ENCODE measurements at places on chromosomes 1 and 21.

GRCh38 chr1:29541631-29542030 is 305.3 kb downstream of the PTPRU start:
- DNase-seq: no peak

DNA sequence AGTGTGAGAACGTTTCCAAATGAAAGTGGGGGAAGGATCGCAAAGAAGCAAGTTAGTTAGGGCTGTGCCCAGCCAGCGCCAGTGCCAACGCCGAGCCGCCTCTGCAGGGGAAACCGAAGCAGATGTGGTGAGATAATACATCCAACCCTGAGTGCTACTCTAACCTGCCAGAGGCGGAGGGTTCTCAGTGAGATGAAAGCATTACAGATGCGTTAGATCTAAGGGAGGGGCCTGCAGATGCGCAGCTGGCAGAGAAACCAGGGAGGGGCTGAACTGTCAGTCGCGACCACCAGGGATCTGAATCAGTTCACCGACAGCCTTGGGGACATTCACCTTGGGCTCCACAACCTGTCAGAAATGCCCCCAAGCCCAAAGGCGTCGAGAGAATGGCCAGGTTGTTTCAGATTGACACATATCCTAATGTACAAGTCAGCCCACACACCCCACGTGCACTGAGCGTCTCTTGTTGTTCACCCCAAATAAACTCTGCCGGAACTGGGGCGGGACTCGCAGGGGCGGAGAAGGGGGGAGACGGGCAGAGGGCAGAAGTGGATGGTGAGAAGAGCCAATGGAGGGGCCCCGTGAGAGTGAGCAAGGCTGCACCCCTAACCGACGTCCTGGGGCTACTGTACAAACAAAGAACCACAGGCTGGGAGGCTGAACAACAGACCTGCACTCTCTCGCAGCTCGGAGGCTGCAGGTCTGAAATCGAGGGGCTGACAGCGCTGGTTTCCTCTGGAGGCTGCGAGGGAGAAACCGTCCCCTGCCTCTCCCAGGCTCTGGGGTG is 8.7 kb upstream of the UMODL1 start:
- peak; percentile 81 for DNase-seq

DNA sequence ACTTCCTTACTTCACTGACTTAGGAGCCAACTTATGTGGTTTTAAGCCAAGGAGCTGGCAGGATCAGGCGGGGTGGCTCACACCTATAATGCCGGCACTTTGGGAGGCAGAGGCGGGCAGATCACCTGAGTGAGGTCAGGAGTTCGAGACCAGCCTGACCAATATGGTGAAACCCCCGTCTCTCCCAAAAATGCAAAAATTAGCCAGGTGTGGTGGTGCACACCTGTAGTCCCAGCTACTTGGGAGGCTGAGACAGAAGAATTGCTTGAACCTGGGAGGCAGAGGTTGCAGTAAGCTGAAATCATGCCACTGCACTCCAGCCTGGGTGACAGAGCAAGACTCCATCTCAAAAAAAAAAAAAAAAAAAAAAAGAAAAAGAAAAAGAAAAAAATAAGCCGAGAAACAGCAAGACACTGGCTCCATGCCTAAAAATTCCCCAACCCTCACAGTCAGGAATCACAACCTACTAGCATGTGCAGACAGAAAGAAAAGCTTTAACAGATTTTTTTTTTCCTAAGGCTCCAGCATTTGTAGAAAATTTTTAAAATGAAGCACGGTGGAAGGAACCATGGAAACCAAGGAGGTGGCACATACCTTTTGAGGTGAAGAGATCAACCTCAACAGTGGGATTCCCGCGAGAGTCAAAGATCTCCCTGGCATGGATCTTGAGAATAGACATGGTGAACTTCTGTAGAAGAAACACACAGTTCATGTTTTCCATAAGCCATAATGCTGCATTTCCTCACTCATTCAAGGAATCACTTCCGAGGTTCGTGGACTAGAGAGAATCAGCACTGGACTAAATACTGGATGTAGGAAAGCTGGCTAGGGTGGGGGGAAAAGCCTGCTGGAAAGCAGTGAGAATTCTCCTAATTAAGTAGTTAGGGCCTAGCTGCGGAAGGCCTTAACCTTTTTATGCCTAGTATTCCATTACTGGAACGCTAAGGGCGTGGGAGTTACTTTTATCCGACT is 4.0 kb downstream of the ENO1 start:
- DNase-seq: no peak

- DNase-seq: no peak
Observed at GRCh38 chr1:155717041-155717440, 28.1 kb downstream of the DAP3 start.

DNA sequence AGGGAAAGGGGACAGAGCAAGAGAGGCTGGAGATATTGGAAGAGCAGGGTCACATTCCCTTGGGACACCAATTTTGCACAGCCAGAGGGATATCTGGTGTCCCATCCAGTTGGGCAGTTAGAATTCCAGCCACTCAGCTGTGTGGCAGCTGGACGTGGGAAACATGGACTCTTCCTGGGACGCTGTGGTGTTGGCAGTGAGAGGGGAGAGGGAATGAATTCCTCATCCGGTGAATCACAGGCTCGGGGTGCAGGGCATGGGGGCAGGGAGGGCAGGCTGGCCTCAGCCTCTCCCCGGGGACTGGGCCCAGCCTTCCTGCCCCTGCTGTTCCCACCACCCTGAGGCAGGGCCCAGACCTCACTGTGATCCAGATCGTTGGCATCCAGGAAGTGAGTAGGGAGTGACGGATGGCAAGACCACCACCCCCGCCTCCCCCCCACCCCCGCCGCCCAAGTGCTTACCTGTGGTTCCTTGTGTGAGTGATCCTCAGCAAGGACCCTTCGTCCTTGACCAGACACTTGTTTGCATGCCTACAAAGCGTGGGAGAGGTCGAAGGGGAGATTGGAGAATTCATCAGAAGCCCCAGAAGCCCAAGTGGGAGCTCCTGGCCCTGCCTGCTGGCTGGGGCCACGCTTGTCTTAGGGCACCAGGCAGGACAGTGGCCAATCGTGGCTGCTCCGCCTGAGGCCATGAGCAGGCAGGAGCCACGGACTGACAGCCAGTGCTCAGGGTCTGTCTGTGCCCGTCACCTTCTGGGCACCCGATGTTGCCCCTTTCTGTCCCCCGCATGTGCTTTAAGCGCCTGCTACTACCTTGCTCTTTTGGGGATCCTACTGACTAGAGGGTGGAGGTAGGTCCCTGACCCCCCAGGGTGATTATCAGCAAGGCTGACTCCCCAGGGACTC is 8.7 kb downstream of the WNT3A start:
- no peak for DNase-seq

DNA sequence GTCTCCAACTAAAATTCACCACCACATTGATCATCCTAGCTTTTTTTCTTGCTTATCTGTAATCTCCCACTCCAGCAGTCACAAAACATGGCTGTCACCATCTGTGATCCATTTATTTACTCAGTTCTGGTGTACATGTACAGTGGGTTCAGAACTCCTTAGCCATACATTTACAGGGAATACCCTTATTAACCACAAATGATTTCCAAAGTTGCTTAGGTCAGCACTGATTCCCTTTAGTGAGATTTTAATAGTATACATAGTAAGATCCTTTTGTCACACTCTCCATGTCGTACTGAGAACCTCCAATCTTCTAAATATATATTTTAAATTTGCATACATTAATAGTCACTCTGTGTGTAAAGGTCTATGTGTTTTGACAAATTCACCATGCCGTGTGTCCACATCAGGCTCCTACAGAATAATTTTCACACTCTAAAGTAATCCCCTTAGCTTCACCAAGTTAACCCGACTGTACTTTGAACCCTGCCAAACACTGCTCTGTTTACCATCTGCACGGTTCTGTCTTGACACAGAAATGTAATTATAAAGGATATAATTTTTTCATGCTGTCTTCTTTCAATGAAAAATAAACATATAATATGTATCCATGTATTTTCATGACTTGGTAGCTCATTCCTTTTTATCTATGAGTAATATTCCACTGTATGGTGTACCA is 473.6 kb upstream of the ZP4 start:
- DNase-seq: no peak

DNA sequence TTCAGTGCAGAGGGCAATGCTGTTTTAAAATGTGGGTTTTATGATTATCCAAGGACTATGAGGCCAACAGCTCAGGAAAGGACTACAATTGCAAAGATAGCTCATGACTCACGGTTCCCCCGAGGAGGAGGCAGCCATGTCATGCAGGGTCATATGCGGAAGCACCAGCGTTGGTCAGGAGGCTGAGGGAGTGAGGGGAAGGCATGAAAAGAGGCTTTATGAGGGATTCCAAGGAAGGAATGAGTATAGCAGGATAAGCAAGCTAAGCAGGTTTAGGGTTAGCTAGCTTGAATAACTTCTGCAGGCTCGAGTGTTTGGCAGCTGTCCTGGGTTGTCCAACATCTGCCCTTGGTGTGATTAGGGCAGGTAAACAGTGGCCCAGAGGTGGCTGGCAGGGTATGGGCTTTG is 495.1 kb downstream of the SETD4 start:
- no peak for DNase-seq

DNA sequence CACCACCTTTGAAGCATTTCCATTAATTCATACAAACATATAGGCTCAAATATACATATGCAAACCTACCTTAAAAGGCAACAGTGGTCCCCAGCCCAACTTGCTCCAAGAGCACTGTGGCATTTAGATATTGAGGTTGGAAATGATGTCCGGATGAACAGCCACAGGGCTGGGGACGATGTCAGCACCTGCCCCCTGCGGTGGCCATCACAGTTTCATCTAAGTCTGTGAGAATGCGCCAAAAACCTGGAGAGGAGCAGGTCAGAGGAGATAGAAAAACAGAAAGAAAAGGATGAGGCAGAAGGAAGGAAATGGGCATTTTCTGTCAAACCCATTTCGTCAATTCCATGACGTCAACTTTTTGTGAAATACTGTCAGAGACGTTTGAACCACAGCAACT is 67.4 kb downstream of the TIAM1 start:
- no peak for DNase-seq

DNA sequence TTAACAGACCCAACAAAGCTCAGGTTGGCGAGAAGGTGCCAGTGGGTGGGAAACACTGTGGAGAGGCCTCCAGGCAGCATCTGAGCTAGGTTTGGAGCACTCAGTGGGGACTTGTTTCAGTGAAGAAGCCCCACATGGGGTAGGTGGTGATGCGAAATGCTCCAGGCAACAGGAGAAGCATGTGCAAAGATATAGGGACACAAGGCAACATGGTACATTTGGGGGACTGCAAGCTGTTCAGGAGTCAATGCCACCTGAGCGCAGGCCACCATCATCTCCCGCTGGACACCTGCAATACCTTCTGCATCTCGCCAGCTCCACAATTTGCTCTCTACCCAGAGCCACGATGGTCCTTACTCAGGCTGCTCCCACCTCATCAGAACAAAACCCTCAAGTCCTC is 28.0 kb downstream of the BCAR3 start:
- no peak for DNase-seq

GRCh38 chr1:153000294-153000693 is 1.3 kb upstream of the SPRR3 start:
- no peak for DNase-seq

- no peak for DNase-seq
Observed at GRCh38 chr1:174242856-174243255, 83.5 kb downstream of the RABGAP1L start.

DNA sequence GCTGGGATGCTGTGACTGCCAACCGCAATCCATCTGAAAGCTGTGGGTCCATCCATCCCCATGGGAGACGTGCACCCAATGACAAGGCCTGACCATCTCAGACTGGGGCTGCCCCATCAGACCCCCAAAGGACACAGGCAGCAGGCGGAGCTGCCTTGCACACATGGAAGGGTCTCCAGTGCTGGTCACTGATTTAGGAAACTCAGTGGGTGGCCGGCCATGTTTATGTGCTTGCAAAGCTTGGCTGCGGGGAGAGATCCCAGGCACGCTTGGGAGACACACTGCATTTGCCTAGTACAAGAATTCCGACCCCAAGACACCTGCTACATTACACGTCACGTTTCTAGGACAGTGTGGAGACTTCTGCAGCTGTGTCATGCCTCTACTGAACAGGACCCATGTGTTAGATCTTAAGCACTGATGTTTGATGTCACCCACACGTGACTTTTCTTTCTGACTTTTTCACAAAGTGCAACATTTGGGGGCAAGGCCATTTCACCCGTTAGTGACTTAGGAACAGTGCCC is 181.4 kb downstream of the CLIC6 start:
- DNase-seq: no peak

DNA sequence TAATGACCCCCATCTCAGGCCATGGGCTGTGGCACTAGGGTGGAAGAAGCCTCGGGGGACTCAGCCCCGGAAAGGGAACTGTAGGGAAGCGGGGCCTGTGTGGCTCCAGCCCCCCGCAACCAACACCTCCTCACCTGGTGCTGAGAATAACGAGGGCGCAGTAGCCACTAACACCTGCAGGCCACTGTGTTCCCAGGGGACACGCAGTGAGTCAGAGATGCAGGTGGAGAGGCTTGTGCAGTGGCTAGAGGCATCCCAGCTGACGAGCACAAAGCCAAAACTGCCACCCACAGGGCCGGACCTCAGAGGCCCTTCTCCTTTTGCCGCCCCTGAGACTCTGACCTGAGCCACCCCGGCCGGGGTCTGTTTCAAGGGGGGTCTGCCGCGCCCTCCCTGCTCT is 33.5 kb upstream of the CCDC27 start:
- DNase-seq: peak; percentile 72

DNA sequence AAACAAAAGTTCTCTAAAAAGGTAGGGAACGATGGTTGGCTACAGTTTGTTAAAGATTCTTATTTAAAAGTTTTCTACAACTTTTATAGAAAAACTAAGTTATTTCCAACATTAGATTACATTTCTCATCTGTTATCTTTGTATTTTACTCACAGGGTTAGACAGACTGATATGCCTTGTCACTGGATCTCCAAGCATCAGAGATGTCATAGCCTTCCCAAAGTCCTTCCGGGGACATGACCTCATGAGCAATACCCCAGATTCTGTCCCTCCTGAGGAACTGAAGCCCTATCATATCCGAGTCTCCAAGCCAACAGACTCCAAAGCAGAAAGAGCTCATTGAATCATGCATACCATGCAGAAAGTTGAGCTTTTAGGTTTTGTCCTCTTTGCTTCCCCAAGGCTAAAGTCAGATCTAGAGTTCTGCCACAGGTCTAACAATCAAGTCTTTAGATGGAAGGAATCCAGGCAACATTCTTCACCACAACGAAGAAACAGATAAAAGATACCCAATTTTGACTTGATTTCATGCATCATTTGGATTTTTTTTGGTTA is 10.3 kb downstream of the GAS5 start:
- DNase-seq: no peak

- no peak for DNase-seq
Observed at GRCh38 chr1:69256036-69256435, 311.7 kb upstream of the LRRC7 start.

DNA sequence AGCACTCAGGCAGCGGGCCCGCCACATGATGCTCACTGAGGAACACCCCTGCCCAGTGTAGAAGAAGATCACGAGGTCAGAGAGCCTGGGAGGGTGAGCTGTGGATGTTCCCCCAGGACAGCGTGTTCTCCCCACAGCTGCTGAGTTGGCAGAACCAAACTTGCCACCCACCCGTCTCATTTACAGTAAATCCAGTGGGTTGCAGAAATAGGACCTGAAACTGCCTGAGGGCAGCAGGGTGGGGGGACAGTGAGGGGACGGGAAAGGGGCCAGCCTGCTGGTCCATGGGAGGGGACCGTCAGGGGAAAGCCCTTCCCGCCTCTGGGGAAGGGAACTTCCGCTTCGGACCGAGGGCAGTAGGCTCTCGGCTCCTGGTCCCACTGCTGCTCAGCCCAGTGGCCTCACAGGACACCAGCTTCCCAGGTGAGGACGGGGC is at the start of gene C1QB:
C1QB (plus strand) TSS at position 356 of the 436 bp plus-strand sequence. CDS start 6,227 bp downstream, outside the sequence.
- DNase-seq: no peak

Data from DMS79 (cell line).